ENCODE measurements at places on chromosomes 7 and 10.

DNA sequence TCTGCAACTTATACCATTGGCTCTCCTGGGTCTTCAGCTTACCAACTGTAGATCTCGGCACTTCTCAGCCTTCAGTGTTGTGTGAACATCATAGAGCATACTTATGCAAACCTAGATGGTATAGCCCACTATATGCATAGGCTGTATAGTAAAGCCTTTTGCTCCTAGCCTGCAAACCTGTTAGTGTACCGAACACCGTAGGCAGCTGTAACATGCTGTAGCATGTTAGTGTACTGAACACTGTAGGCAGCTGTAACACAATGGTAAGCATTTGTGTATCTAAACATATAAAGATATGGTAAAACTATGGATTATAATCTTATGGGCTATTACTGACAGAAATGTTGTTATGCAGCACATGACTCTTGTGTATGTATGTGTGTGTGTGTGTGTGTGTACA is 256.9 kb downstream of the WDR11 start:
- DNase-seq = no peak

GRCh38 chr7:123604739-123605138 is 3.1 kb downstream of the ASB15 start:
- no peak for DNase-seq

DNA sequence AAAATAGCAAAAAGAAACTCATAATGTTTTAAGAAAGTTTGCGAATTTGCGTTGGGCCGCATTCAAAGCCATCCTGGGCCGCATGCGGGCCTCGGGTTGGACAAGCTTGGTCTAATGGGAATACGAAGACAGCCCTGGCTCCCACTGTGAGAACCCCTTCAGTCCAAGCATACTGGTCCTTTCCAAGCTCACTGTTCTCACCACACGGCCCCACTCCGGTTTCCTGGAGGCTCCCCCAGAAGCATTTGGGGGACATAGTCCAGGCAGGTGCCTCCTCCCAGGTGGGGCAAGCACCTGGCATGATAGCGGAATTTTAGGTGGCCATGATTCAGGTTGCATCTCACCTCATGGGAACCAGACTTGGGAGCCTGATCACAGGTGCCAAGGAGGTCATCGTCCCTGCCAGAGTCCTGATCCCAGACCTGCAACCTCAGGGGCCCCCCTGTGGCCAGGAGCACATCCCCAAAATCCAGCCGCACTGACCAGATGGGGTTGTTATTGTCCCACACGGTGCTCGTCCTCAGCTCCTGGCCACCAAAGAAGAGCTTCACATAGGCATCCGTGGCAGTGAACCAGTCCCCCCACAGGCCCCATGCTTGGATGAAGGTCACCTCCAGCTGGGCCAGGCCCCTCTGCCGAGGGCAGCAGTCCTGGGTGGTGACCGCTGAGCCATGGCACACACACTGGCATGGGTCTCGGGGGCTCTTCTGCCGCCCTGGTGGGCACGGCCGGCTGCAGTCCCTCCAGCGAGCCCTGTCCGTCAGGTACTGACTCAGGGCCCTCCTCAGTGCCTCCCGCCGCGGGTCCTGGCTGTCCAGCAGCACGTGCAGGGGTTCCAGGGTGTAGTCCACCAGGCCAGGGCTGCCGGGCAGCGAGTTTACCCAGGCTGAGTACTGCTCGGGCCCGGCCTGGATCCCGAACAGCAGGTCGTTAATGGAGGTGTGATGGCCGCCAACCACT is 4.4 kb downstream of the PRF1 start:
- no peak for DNase-seq

DNA sequence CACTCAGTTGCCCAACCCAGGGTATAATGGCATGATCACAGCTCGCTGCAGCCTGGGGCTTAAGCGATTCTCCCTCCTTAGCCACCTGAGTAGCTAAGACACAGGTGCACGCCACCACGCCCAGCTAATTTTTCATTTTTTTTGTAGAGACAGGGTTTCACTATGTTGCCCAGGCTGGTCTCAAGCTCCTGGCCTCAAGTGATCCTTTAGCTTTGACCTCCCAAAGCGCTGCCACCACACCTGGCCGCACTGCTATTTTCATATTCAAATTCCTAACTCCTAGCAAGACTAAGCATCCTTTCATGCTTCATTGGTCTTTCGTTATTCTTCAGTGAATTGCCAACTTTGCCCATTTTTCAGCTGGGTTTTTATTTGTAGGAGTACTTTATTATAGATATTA is 30.4 kb upstream of the DAGLB start:
- no peak for DNase-seq

GRCh38 chr10:71060476-71061426 is 151.6 kb upstream of the UNC5B start:
- DNase-seq = no peak

- no peak for DNase-seq
Observed at GRCh38 chr7:27759491-27759890, 19.5 kb downstream of the TAX1BP1 start.

GRCh38 chr7:42662862-42663261 is 249.0 kb downstream of the C7orf25 start:
- no peak for DNase-seq

- DNase-seq = no peak
Observed at GRCh38 chr7:81584667-81585066, 185.2 kb downstream of the HGF start.

GRCh38 chr10:123101872-123102271 is 33.9 kb upstream of the HMX3 start:
- no peak for DNase-seq

DNA sequence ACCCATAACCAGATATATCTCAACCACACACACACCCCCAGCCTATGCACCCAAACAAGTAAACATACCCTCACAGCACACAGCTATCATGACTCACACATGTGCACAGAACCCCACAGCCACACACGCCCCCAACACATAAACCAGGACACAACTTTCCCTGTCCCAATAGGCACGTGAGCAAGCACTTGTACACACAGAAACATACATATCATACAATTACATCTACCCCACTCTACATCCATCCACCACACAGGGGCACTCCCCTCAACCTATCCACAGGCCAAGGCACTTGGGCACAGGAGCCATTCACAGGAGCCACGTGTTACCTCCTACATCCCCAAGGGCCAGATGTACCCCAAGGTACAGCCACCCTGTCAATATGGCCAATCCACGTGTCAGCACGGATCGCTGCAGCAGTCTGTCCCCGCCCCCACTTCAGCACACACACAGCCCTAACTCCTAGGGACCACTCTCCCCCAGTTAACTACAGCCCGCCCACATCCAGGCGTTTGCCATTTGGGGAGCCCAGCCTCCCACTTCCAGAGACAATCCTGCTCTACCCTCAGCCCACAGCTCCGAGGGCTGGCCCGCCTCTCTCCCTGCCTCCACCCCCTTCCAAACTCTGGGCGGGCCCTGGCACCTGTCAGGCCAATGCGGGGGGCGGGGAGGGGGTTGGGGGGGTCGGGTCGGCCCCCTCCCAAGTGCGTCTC is 163.5 kb downstream of the SH3PXD2A start:
- DNase-seq = no peak

DNA sequence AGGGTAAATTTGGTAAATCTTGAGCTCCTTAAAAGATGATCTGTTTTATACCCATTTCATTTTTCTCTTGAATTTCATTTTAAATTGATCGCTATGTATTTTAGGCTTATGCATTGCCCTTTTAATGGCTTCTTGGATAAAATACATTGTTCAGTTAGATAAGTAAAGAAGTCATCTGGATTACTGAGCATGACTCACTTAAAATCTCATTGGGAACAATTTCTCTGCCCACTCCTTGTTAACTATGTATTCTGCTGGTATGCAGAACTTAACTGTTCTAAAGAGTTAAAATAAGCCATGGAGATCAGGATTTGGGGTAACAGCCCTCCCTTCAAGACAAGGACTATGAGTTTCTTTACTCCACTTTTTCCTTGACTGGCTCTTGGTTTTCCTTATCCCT is 134.2 kb downstream of the SND1 start:
- DNase-seq = no peak
